ENCODE measurements at places on chromosomes 13 and 19.

DNA sequence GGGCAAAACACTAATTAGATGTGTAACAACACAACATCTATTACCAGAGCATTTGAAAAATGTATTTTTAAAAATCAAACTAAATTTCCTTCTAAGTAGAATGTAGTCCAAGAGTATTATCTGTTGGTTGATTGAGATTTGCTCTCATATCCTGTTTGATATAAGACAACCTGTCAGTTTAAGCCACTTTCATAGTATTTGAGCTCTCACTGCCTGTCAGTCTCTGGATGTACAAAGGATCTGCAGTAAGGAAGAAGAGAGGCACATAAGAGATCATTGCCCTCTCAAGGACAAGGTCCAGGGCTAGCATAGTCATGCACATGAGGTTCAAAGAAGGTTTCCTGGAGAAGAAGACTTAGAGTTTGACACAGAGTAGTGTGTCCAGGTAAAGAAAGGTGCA lies 57.4 kb downstream of the FGF14 start:
- DNase-seq, result no peak

DNA sequence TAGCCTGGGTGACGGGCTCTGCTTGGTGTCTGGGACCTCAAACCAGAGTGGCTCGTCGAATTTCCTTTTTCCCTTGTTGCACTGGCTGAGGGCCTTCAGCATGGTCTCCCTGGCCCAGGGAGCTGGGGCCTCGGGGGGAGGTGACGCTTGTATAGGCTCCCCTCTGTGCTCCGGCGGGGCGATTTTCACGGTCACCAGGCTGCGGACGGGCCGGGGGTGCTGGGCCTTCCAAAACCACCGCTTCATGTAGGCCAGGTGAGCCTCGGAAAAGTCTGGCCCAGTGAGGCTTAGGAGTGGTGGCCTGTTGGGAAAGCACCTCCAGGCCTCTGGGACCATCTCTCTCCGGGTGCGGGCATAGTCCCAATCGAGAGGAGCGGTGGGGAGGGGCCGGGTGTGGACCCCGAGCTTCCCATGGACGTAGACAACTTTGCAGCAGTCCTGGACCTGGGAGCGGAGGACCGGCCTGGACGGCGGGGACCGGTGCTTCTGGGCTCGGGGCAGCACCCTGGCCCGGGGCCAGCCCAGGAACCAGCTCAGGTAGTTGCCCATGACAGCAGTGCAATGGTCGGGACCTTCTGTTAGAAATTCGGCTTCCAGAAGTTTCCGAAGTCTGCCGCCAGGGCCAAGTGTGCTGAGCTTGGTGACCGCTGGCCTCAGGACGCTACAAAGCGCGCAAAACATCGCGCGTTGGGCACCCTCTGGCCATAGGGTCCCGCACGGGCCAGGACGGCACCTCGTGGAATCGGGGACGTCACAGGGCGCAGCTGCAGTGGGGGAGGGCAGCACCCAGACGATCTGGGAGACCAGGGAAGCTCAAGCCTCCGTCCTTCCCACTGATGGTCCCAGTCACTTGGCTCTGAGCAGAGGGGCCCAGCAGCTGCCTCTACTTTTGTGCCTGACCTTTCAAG lies 41.6 kb upstream of the MTUS2 start:
- no peak for DNase-seq

- DNase-seq, result no peak
Observed at GRCh38 chr13:79530270-79530669, 49.3 kb downstream of the NDFIP2 start.

DNA sequence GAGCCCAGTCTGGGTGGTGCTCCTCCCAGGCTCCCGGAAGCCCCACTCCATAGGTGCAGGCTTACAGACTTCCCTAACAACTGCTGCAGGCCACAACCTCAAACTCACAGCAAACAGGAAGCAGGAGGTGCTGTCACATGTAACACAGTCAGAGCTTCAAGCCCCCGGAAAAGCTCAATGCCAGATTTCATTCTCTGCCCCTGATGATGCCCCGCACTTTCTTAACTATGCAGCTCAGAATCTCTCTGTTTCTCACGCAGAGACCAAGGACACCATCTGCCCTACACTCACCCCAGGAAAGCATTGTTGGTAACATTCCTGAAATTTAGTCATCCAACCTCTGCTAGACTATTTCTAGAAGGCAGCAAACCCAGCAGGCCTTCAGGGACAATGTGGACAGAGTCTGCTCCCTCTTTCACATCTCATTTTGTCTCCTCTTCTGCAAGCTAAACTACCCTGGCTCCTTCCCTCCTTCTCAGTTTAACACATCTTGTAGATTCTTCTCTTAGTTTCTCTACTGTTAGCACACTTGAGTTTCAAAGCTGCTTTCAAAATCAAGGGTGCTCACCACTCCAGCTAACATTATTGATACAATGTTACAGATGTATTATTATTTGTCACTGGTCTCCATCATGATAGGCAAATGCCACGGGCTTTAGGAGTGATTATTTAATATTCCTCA lies 162.5 kb downstream of the KCTD12 start:
- DNase-seq, result peak; percentile 82

- no peak for DNase-seq
Observed at GRCh38 chr19:10740798-10741197, 22.9 kb downstream of the DNM2 start.

DNA sequence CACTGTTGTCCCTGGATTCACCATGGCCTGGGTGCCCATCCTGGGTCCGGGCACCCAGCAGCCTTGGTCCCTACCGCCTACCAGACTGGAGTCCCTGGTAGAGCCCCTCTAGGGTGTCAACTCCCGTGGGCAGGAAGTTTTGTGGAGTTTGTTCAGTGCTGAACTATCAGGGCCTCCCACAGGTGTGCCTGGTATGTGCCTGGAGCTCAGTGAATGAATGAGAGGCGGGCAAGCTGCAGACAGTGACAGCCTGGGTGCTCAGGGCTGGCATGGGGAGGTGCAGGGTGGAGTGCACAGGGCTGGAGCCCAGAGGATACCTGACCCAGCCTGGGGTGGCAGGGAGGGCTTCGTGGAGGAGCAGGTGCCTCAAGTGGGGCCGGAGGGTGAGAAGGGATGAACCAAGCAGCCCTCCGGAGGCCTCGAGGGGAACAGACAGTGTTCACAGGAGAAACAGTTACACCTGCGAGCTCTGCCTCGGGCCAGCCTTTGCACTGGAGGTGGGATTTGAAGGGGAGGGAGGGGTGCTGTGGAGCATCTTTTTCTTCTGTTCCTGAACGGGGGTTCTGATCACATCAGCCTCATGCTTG lies 29.6 kb downstream of the PAK4 start:
- DNase-seq, result no peak

DNA sequence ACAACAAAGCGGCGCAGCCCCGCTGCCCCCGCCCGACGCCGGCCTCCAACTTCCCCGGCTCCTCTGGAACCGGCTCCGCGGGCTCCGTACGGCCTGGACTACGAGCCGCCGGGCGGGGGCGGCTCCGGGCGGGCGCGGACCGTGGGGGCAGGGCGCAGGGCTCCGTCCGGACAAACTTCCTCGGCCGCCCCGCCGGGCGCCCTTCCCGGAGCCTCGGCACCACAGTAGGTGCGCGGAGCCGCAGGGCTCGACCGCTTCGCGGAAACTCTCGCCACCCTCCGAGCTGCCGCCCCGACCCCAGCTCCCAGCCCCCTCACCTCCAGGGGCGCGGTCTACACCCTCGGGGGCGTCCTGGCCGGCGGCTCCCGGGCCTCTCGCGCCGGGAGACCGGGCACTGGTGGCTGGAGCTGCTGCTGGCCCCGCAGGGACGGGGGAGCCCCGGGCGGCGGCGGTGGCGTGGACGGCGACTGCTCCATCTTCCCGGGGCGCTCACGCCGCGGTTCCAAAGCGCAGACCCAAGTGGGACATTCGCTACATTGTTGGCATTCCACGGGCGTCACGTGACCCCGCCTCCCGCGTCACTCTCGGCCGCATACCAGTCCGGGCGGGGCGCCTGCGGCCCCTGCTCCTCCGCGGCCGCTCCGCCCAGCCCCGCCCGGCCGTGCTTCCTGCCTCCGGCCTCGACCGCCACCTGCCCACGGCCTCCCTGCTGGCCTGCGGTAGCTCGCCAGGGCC lies at the start of gene LATS2:
LATS2 (minus strand) TSS at position 558 of the 735 bp plus-strand sequence. CDS start 15,560 bp downstream, outside the sequence.
- DNase-seq, result peak; percentile 97

DNA sequence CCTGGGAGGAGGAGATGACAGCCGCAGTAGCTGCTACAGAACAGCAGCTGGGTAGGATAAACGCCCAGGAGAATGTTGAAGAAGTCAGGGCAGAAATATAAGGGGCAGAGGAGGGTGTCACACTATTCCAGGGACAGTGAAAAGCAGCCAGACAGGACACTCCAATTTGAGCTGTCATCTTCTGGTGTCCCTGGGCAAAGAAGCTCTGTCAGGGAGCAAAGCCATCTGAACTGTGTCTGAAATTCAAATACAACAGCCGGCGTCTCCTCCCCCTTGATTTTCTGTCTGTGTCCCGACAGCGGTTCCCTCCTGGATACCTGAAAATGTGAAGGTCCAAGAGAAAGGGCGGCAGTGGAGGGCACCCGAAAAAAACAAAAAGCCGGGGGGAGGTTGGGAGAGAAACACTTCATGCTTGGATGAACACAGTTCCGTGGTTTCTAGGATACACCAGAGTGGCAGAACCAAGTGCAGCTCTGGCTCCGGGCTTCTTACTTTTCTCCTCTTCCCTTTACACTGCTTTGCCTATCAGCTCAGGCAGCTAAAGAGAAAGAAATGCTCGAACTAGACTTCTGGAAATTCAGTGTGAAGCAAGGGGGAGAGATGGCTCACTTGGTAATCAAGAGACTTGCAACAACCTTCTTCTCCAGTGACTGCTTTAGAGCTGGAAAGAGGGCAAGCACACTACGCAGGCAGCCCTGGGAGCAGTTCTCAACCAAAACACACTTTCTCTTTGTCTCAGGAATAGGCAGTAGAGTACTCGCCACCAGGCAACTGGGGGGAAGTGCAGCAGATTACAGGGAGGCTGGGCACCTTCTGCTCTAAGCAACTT lies 465.6 kb downstream of the ITGBL1 start:
- DNase-seq, result peak; percentile 2

DNA sequence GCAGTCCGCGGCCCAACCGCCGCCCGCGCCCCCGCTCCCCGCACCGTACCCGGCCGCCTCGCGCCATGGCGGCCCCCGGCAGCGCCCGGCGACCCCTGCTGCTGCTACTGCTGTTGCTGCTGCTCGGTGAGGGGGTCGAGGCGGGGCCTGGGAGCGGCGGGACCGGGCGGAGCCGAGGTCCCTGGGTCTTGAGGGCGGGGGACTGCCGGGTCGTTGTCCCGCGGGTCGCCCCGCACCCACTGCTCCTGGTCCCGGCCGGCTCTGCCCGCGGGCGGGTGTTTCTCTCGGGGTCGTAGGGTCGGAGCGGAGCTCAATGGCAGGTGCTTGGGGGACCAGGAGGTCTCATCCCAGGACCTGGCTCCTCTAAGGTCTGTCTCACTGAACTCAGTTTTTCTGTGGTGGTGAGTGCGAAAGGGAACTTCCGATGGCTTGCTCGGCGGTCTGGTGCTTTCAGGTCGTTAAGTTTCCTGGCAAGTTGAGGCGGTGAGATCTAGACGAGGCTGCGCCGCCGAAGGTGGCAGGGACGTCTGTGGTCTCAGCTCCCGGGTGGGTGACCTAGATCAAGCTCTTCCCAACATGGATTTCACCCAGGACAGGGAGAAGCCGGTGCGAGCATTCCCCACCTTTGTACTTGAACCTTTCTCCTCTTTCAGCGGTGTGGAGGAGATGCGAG lies 467 bp downstream of the LAMP1 start:
- peak; percentile 33 for DNase-seq

GRCh38 chr19:13848798-13849676 lies 27.9 kb upstream of the NANOS3 start:
- no peak for DNase-seq

GRCh38 chr13:45870232-45870631 lies 18.7 kb upstream of the SIAH3 start:
- no peak for DNase-seq

DNA sequence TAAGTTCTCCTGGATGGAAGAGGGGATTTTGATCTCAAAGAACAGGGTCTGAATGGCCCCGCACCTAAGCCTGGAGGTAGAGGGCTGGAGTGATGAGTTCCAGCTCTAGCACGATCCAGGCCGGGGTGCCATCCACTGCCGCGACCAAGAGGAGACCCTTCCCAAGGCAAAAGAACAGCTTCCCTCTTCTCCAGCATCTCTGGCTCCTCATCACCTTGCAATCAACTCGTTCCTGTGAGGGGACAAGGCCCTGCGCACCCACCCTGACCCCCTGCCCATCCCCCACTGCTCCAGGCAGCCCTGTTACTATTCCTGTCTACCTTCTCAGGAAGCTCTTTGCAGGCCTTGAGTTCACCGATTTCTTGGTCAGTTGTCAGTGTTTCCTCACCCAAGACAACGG lies 17.8 kb downstream of the COL4A1 start:
- no peak for DNase-seq

- no peak for DNase-seq
Observed at GRCh38 chr13:66335626-66336025, 894.5 kb downstream of the PCDH9 start.

GRCh38 chr13:52419080-52419479 lies 13.1 kb upstream of the THSD1 start:
- no peak for DNase-seq

- peak; percentile 93 for DNase-seq
Observed at GRCh38 chr19:19531951-19532805, 3.5 kb downstream of the YJEFN3 start.

DNA sequence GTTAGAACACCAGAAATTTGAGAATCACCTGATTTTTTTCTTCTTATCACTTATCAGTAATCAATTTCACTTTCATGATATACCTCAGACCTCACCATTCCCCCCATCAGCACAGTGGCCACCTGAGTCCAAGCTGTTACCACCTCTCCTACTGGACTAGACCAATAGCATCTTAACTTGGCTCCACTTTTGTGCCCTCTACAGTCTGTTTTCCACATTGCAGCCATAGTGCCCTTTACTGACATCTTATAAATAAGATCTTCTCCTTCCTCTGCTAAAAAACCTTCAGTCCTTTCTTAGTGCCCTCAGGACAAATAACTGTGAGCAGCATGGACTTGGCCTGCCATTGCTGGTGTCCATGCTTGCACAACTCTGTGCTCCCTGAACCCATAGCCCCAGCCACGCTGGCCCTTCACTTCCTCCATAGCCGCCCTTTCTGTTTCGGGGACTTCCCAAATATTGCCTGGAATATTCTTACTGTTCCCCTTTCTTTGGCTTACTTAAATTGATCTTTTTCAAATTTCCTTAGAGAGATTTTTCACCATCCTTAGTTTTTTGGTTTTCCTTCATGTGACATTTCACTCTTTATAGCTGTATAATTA lies 380.8 kb downstream of the LMO7 start:
- DNase-seq, result peak; percentile 16

GRCh38 chr19:9735986-9736385 lies 32.6 kb downstream of the ZNF846 start:
- no peak for DNase-seq

- no peak for DNase-seq
Observed at GRCh38 chr19:12166626-12167025, 3.7 kb downstream of the ZNF136 start.

GRCh38 chr13:95650696-95651095 lies 6.2 kb upstream of the DZIP1 start:
- DNase-seq, result no peak

GRCh38 chr19:19181488-19181998 lies 10.4 kb downstream of the BORCS8 start:
- no peak for DNase-seq

GRCh38 chr19:51163257-51163656 lies 21.2 kb downstream of the SIGLEC7 start:
- no peak for DNase-seq

Data from GM03348 (cell line).